Left renal cortex interstitium (tissue), 4 donors: ENCODE measurements at places on chromosomes 3 and 15. TPM values are rescaled to one million over a fixed set of nuclear protein-coding genes. Genes with fewer than 3 reads are reported as not detected.

CTXN2 gene
- polyA plus RNA-seq = 0.11 TPM

ANKUB1 gene
- polyA plus RNA-seq = 0.36 TPM

SPATA12 gene
- 0.06 TPM for polyA plus RNA-seq

TKT gene
- 101 TPM for polyA plus RNA-seq

DNA sequence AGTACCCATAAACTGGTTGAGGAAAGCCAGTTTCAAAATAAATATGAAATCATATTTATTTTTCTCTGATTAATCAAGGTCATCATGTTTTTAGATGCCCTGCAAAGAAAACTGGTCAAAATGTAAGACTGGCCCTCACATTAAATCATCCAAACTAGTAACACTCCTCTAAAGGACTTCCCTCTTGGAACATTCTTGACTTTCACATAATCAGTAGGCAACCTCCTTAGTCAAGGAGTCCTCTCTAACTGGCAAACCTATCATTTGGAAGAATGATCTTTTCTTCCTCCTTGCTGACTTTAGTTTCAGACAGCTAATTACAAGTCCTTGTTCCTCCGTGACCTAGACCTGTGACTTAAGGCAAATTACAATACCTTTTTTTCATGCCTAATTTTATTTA is 82.5 kb upstream of the DCBLD2 start:
- DNase-seq = no peak

DNA sequence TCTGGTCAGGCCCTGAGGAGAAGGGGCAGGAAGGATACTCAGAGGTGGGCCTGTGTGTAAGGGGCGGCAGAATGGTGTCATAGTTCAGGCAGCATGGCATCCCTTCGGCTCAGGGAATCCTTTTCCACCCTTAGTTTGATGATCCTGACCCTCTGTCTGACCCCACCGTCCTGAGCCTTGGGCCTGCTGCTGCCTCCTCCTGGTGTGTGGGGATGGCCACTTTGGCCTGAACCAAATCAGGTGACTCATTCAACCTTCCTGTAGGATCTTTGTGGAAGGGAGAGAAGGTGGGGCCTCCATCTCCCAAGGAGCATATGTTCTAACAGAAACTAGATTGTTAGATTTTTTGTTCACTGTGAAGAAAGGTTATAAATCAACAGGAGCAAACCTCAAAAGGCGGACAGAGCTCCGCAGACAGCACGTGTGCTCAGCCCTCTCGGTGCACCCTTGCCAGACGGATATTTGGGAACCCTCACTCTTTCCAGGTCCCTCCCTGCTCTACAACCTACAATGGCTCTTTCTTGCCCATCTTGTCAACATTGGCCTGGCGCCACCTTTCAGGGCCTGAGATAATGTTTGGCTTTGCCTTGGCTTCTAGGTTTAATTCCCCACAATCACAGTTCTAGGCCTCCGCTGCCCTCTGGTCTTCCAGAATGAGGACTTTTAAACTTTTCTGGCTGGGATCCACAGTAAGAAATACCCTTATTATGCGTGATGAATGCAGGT is 21.7 kb downstream of the THSD4 start:
- no peak for DNase-seq

DNA sequence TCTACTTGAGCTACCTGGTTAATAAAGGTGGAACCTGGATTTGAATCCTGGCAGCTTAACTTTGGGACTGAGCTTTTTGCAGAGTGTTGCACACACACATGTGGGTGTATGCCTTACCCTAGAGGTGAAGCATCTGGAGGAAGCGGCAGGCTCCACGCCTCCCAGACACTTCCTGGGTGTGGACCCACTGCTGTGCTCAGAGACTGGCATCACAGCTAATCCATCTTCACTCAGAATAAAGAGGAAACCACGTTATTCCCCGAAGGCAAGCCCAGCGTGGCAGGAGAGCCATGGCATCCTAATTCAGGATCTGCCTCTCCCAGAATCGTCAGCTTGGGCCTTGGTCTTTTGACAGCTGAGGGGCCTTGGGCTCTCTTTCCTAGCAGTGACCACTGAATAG is 25.5 kb downstream of the CCDC13 start:
- DNase-seq = no peak

GRCh38 chr15:101052681-101053121 is 133.5 kb downstream of the LRRK1 start:
- DNase-seq = no peak

GRCh38 chr3:45786801-45787495 is 9.4 kb downstream of the SLC6A20 start:
- DNase-seq = no peak

GRCh38 chr15:85755471-85755870 is 39.3 kb downstream of the KLHL25 start:
- DNase-seq = no peak
